ENCODE measurements at places on chromosomes 13 and 19.

GRCh38 chr13:110446575-110446890 is 115.0 kb downstream of the RAB20 start:
- DNase-seq: no peak

- no peak for DNase-seq
Observed at GRCh38 chr19:7729831-7730285, 2.1 kb downstream of the CLEC4G start.

- DNase-seq: no peak
Observed at GRCh38 chr19:49455773-49456172, 2.7 kb downstream of the ALDH16A1 start.

GRCh38 chr19:18150776-18151624 is 2.0 kb upstream of the PIK3R2 start:
- DNase-seq: no peak

DNA sequence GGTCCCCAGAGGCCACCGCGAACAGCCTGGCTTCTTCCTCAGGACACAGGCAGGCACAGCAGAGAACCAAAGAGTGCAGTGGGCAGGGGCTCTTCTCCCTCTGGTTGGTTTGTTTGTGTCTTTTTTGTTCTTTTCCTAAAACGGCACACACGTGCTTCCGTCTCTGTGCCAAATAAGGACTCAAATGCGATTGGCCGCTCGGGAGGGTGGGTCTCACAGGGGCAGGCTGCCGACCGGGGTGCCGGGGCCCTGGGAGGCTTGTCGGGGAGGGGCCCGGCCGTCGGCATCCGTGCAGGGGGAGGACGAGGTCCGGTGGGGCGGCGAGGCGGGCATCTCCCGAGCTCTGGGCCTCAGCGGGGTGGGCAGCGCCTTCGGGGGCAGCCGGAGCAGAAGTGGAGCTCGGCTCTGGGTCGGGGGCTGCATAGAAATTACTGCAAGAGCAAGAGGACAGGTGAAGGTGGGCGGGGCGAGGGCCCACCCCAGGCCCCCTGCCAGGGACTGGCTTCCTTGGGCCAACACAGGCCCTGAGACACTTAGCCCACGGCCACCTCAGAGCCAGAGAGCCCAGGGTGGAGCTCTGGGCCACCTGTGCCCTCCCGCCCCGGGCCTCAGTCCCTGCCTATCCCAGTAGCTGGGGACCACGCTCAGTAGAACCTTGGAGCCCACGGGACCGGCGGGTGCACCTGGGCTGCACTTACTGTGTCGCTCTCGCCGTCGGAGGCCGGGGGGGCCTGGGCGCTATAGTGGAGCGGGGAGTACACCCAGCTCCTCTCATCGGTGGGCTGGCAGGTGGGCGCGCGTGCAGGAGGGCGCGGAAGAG is 6.4 kb upstream of the CACTIN start:
- no peak for DNase-seq

DNA sequence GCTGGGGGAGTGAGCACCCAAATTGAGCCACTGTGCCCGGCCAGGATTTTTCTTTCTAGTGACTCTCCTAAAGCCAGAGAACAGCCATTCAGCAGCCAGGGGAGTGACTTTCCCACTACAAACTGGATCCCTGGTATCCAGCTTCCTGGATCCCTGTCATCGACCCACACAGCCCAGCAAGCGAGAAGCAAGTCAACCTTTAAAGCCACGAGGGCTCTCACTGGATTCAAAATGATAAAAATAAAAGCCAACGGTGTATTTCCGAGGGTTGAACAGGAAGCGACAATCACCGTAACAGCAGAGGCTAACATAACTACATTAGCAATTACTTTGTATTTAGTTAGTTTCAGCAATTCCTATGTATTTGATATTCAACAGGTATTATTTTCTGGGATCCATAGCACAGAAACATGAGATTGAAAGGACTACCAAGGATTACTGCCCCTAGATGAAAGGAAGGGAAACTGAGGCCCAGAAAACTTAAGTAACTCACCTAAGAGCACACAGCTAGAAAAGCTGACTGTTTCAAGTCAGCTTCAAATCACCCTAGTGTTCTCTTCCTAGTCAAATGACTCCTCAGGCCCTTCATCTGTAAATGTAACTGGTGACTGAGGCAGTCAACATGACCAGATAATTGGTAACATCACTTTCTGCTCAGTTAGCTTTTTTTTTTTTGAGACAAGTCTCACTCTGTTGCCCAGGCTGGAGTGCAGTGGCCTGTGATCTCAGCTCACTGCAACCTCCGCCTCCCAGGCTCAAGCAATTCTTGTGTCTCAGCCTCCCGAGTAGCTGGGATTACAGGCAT is 2.7 kb downstream of the RFX1 start:
- DNase-seq: no peak

DNA sequence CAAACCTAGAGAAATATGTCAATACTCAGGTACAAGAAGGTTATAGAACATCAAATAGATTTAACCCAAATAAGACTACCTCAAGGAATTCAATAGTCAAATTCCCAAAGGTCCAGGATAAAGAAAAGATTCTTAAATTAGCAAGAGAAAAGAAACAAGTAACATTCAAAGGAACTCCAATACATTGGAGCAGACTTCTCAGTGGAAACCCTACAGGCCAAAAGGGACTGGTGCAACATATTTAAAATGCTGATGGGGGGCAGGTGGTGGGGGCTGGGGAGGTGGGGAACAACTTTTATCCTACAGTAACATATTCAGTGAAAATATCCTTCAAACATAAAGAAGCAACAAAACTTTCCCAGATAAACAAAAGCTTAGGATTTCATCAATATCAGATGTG is 23.1 kb downstream of the ITGBL1 start:
- DNase-seq: no peak
